ENCODE measurements at places on chromosomes 4 and X. TPM values are rescaled to one million over a fixed set of nuclear protein-coding genes. Genes with fewer than 3 reads are reported as not detected.

The TTC29 gene
- total RNA-seq = not detected

The PDCL2 gene
- total RNA-seq = not detected

The PNMA6A gene
- 0.52 TPM for total RNA-seq

- DNase-seq = no peak
Observed at GRCh38 chr4:122481766-122482405, 25.4 kb upstream of the IL2 start.

DNA sequence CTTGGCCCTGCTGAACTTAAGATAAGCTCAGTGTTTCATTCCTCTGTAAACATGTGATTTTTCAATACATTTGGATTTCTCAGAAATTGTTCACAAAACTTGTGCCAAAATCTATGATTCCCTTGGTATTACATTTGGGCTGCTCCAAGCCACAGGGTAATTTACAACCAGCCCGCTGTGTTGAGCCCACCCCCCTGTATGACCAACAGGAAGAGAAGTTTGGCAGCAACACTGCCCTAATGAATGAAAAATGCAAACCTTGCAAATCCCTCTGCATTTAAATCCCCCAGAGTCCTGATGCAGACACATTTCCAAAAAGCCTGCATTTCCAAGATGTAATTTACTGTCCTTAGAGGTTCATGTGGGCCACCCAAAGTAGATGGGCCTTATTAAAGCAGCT is 34.1 kb upstream of the GAB1 start:
- no peak for DNase-seq

- DNase-seq = no peak
Observed at GRCh38 chr4:30945586-30945985, 225.4 kb downstream of the PCDH7 start.

- no peak for DNase-seq
Observed at GRCh38 chr4:8362483-8362882, 78.0 kb downstream of the ACOX3 start.

DNA sequence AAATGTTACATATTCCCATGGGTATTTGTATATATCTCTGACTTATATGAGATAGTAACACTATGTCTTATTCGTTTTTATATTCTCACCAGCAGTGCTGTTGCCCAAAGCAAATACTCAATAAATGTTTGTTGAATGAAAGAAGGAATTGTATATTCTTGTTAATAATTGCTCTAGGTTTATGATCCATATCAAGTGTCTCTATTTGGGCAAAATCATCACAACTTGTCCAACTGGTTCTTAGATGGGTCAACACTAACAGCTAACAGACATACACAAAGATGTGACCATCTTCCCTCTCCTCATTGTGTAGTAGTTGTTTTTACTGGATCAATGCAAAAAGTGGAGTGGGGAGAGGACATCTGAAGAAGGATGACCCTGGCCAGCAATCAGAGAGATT is 6.6 kb upstream of the APLN start:
- DNase-seq = no peak

DNA sequence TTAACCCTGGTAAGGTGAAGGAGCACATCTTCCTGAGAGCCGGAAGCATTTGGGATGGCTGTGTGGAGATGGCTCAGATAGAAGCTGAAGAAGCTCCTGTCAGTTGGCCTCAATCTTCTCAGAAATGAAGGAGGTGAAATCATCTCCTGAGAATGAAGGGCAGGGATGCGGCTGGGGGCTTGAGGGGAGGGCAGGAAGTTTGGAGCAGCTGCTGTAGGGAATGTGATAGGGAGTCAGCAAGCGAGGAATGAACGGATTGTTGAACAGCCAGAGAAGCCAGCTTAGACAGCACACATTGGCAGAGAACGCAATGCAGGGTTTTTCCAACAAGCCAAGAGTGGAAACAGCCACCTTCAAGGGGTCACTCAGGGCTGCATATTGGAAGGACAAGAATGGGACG is 10.0 kb downstream of the KCNE5 start:
- no peak for DNase-seq

- no peak for DNase-seq
Observed at GRCh38 chrX:134171661-134172587, 65.1 kb upstream of the CCDC160 start.

DNA sequence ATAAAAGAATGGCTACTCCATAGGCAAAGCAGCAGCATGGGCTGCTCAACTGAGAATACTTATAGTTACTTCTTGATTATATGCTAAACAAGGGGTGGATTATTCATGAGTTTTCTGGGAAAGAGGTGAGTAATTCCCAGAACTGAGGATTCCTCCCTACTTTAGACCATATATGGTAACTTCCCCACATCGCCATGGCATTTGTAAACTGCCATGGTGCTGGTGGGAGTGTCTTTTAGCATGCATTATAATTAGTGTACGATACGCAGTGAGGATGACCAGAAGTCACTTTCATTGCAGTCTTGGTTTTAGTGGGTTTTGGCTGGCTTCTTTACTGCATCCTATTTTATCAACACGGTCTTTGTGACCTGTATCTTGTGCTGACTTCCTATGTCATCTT is 141.5 kb downstream of the MAGEB17 start:
- DNase-seq = no peak

GRCh38 chr4:6937201-6937600 is 27.6 kb downstream of the TBC1D14 start:
- DNase-seq = no peak
